ENCODE measurements at places on chromosomes 1 and 21. TPM values are rescaled to one million over a fixed set of nuclear protein-coding genes. Genes with fewer than 3 reads are reported as not detected.

GRCh38 chr1:182588500-182589396 lies at the start of gene RNASEL:
TSS of gene RNASEL (minus strand) at chr1:182589256. CDS start at chr1:182586806, 2,450 bp downstream.
- no peaks in the 10 kb centered on the region for H3K36me3 ChIP-seq
- H3K4me3 ChIP-seq = peak within 1 kb of the TSS; percentile 70
- peak within 1 kb of the TSS; percentile 76 for H3K27ac ChIP-seq
- no peaks in the 10 kb centered on the region for H3K4me1 ChIP-seq

The GRIK1 gene
- total RNA-seq = not detected

The RBM15 gene
- total RNA-seq = 31.8 TPM

GRCh38 chr1:178933105-178933561 lies 62.3 kb upstream of the ANGPTL1 start:
- no peak for DNase-seq
- peaks cover 4% of the 10 kb centered on the region for H3K4me1 ChIP-seq
- peak overlapping the region; percentile 47 for H3K27ac ChIP-seq
- no peak overlapping the region for H3K4me3 ChIP-seq
- H3K36me3 ChIP-seq = no peaks in the 10 kb centered on the region

The CCDC27 gene
- 0.09 TPM for total RNA-seq

GRCh38 chr1:1877865-1878436 lies 12.9 kb downstream of the GNB1 start:
- no peak overlapping the region for H3K4me3 ChIP-seq
- DNase-seq = no peak
- no peak overlapping the region for H3K27ac ChIP-seq
- H3K36me3 ChIP-seq = no peaks in the 10 kb centered on the region
- H3K4me1 ChIP-seq = peaks cover 30% of the 10 kb centered on the region

DNA sequence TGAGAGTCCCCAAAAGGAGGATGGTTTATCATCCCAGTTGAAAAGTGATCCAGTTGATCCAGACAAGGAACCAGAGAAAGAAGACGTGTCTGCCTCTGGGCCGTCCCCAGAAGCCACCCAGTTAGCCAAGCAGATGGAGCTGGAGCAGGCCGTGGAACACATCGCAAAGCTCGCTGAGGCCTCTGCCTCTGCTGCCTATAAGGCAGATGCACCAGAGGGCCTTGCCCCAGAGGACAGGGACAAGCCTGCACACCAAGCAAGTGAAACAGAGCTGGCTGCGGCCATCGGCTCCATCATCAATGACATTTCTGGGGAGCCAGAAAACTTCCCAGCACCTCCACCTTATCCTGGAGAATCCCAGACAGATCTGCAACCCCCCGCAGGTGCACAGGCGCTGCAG lies 43.3 kb downstream of the ZBTB17 start:
- peaks cover 100% of the 10 kb centered on the region for H3K36me3 ChIP-seq
- no peaks in the 10 kb centered on the region for H3K4me1 ChIP-seq
- DNase-seq = no peak

DNA sequence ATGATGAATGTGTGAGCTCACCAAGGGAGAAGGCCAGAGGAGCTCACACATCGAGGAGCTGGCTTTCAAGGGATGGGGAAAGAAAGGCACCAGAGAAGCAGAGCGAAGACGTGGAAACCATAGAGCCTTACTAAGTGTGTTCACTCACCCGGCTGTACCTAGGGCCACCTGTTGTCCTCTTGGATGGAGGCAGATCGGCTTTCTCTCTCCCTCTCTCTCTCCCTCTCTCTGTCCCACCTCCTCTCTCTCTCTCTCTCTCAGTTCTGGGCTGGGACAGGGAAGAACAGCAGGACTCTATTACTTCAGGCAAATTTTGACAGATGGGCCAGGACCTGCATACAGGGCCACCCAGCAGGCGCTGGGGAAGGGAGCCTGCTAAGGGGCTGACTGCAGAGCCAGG lies 64.8 kb downstream of the HIVEP3 start:
- no peaks in the 10 kb centered on the region for H3K27me3 ChIP-seq
- H3K4me1 ChIP-seq = peaks cover 8% of the 10 kb centered on the region
- H3K4me3 ChIP-seq = no peak overlapping the region
- H3K36me3 ChIP-seq = no peaks in the 10 kb centered on the region

GRCh38 chr1:27607239-27607804 lies 3.4 kb upstream of the AHDC1 start:
- no peaks in the 10 kb centered on the region for H3K27me3 ChIP-seq
- H3K27ac ChIP-seq = no peak overlapping the region
- H3K36me3 ChIP-seq = no peaks in the 10 kb centered on the region
- DNase-seq = no peak
- H3K4me1 ChIP-seq = peaks cover 7% of the 10 kb centered on the region

The HSPA6 gene
- not detected for total RNA-seq

DNA sequence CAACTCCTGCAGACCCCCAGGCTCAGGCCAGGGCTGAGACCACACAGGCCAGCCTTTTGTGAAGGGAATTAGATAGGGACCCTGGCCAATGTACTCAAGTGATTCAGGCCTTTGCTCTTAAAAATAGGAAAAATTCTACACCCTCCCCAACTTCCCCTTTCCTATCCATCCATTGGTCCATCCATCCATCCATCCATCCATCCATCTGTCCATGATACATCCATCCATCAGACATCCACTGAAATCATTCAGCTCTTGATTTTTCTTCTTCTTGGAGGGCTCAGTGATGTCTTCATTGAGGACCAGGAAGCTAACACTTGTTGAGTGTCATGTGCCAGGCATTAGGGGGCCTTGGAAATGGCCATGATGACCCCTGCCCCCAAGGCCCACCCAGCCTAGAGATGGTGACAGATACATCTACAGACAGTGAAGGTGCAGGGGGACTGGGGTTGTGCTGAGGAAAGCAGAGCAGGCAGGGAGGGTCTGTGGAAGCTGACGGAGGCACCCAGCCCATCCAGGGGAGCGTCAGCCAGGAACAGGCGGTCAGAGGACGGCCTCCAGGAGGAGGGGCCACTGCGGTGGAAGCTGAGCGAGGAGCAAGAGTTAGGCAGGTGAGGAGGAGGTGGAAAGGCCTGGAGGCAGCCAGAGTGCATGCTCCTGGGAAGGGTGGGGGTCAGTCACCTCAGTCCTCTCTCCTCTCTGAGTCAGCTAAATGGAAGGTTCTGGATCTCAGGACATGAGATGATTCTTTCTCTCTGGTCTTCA lies 81.9 kb downstream of the EPHB2 start:
- H3K4me1 ChIP-seq = no peaks in the 10 kb centered on the region
- H3K36me3 ChIP-seq = no peaks in the 10 kb centered on the region
- DNase-seq = no peak
- H3K4me3 ChIP-seq = no peak overlapping the region
- no peak overlapping the region for H3K27ac ChIP-seq
- no peaks in the 10 kb centered on the region for H3K27me3 ChIP-seq

- no peak overlapping the region for H3K4me3 ChIP-seq
- DNase-seq = no peak
- H3K27me3 ChIP-seq = no peaks in the 10 kb centered on the region
- no peaks in the 10 kb centered on the region for H3K36me3 ChIP-seq
- no peak overlapping the region for H3K27ac ChIP-seq
These were observed 95.5 kb upstream of the TPTE start for GRCh38 chr21:10425856-10426255.

The MSH4 gene
- 0.24 TPM for total RNA-seq

GRCh38 chr21:46538851-46539666 lies 65.8 kb downstream of the S100B start:
- no peaks in the 10 kb centered on the region for H3K27me3 ChIP-seq
- H3K36me3 ChIP-seq = peaks cover 92% of the 10 kb centered on the region
- H3K4me3 ChIP-seq = no peak overlapping the region
- no peak for DNase-seq
- H3K4me1 ChIP-seq = no peaks in the 10 kb centered on the region
- H3K27ac ChIP-seq = no peak overlapping the region

DNA sequence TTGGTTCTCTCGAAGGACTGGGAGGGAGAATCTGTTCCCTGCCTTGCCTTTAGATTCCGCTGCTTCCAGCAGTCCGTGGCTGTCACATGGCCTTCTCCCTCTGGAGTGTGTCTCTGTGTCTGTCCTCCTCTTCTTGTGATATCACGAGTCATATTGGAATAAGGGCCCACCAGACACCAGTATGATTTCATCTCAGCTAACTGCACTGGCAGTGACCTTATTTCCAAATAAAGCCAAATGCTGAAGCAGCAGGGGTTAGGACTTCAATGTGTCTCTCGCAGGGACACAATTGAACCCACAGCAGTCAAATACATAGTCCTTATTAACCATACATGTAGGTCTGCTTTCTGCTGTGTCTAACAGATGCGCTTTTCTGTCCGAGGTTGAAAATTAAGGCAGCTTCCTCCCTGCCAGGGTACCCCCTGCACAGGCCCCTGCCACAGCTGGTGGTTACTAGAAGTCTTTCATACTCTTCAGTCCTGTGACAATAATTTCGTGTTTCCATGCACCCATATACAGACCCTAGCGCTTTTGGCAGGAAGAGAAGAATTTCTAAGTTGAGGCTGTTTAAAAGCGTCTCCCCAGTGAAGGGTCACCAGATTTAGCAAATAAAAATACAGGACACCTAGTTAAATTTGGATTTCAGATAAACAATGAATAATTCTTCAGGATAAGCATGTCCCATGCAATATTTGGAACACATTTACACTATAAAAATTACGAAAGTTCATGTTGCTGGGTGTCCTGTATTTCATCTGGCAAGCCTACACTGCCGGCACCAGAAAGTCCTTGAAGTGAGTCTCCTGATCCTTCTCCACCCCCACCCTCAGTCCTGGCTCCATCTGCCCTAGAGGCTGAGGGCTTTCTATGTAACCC lies 182.1 kb downstream of the ETS2 start:
- H3K27ac ChIP-seq = peak overlapping the region; percentile 51
- DNase-seq = no peak
- H3K4me1 ChIP-seq = peaks cover 76% of the 10 kb centered on the region
- H3K36me3 ChIP-seq = no peaks in the 10 kb centered on the region
- no peak overlapping the region for H3K4me3 ChIP-seq
- H3K27me3 ChIP-seq = no peaks in the 10 kb centered on the region

The HOOK1 gene
- total RNA-seq = 0.10 TPM

- no peaks in the 10 kb centered on the region for H3K27me3 ChIP-seq
- H3K27ac ChIP-seq = no peak overlapping the region
- no peak for DNase-seq
- H3K36me3 ChIP-seq = no peaks in the 10 kb centered on the region
- peaks cover 3% of the 10 kb centered on the region for H3K4me1 ChIP-seq
These were observed 230.7 kb downstream of the RPS6KC1 start for GRCh38 chr1:213281640-213282301.

The SFN gene
- total RNA-seq = not detected

The AMY1C gene
- not detected for total RNA-seq

DNA sequence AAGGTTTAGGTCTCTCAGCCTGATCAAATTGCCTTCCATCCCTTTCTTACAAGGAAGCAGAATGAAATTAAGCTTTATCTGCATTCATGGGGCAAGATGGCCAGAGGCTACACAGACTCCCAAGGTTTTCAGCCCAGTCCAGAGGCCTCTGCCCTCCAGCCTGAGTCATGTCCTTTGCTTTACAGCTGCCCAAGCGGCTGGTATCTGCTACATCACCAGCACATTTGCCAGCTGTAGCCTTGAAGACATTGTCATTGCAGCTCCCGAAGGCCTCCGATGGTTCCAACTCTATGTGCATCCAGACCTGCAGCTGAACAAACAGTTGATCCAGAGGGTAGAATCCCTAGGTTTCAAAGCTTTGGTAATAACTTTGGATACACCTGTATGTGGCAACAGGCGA lies 16.0 kb downstream of the HAO2 start:
- H3K27ac ChIP-seq = no peak overlapping the region
- no peaks in the 10 kb centered on the region for H3K36me3 ChIP-seq
- H3K27me3 ChIP-seq = no peaks in the 10 kb centered on the region
- no peaks in the 10 kb centered on the region for H3K4me1 ChIP-seq
- no peak overlapping the region for H3K4me3 ChIP-seq
